T1000 (cell line): ENCODE measurements at places on chromosomes 13 and 19.

GRCh38 chr13:101718496-101718895, 266.0 kb downstream of the ITGBL1 start:
- DNase-seq: no peak

DNA sequence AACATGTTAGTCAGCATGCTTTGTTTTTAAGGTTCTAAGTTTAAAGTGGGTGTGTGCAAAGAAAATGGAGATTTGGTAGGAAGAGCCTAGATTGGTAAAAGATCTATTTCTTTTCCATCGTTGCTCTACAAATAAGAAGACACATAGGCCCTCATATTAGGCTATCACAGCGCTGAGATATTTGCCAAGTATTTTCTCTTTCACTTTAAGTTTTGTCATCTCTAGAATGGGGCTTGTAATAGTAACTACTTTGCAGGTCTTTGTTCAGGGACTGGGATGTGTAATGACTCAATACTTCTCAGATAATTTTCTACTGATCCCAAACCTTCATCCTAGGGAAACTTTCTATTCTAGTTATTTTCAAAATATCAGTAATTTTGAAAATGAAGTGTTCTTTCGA, 917.7 kb upstream of the SLC10A2 start:
- no peak for DNase-seq

DNA sequence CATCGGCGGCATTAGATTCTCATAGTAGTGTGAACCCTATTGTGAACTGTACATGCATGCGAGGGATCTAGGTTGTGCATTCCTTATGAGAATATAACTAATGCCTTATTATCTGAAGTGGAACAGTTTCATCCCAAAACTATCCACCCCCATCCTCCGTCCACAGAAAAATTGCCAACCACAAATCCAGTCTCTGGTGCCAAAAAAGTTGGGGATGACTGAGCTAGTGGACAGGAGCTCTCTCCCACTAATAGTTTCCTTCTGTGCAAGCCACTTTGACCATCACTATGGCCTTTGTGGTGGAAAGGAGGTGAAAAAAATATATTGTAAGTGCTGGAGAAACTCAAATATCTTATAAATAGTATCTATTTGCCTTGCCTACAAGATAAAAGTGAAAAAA, 857.8 kb downstream of the DIAPH3 start:
- DNase-seq: no peak

DNA sequence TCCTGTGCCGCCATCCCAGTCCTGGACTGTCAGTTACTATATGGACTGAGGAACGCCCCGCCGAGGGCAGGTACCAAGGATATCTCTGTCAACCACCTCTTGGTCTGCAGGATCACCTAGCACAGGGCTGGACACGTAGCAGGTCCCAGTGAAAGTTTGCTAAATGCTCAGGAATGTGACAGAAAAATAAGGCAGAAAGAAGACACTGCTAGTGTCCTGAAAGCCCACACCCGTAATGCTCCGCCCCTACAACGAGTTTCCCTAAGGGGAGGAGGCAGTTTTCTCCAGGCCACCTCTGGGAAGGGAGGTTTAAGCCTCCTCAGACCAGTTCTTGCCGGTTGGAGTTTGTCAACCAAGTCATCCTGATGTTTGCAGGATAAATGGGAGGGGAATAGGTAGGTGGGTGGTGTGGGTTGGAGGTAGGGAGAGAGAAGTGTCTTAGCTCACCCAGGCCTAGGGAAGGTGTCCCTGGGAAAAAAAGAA, 1.7 kb upstream of the SERTAD3 start:
- DNase-seq: no peak

DNA sequence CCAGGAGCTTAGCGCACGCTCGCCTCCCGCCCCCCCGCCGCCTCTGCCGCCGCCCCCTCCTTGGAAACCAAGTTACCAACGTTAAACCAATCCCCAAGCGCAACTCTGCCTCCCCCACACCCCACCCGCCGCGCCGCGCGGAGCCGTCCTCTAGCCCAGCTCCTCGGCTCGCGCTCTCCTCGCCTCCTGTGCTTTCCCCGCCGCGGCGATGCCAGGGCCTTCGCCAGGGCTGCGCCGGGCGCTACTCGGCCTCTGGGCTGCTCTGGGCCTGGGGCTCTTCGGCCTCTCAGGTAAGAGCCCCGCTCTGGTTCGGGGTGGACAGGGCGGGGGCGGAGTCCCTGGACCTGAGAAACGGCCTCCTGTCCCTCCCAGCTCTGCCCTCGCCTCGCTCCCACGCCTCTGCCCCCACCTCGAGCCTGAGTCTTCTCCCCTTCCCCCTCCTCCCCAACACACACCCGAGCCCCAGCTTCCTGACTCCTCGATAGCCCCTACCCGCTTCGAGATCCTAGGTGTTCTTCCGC, at the start of gene ICAM5:
TSS of gene ICAM5 (plus strand) at position 117 of the 521 bp plus-strand sequence. CDS start at position 209, 92 bp downstream.
- no peak for DNase-seq

DNA sequence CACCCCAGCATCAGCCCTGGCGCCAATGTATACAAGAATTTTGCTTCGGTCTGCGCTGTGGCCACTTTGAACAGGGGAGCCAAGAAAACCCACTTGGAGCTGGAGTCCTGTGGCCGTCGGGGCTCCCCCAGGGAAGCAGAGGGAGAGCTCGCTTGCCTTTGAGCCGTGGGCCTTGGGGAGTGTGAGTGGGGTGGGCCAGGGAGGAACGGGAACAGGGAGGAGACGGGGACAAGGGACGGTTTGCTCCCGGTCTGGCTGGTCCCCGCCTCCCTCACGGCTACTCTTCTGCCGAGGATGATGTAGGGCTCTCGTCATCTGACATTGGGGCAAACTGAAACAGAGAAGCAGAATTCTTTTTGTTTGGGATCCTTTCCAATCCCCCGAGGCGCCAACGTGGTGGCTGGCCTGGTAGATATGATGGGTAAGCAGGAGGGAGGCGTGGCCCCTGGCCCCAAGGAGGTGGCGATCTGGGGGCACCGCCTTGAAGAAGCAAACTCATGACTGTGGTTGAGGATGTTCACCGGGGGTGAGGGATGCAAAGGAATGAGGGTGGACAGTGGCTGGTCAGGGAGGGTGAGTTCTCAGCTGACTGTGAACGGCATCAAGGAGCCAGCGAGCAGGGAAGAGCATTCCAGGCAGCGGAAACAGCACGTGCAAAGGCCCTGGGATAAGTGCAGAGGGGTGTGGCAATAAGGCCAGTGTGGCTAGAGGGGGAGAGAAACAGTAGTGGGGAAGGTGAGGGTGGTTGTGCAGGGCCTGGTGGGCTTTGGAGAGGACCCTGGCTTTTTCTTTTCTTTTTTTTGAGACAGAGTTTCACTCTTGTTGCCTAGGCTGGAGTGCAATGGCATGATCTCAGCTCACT, 10.9 kb upstream of the SPC24 start:
- DNase-seq: peak; percentile 87

GRCh38 chr19:48933382-48933932, at the start of gene DHDH:
TSS of gene DHDH (plus strand) at chr19:48933699. CDS start at chr19:48933722, 23 bp downstream.
- DNase-seq: peak; percentile 28

GRCh38 chr13:61765181-61765742, 349.6 kb upstream of the PCDH20 start:
- DNase-seq: no peak

GRCh38 chr13:98203646-98204326, 26.7 kb upstream of the RNF113B start:
- DNase-seq: no peak

GRCh38 chr13:37701972-37702371, 103.4 kb upstream of the POSTN start:
- no peak for DNase-seq

DNA sequence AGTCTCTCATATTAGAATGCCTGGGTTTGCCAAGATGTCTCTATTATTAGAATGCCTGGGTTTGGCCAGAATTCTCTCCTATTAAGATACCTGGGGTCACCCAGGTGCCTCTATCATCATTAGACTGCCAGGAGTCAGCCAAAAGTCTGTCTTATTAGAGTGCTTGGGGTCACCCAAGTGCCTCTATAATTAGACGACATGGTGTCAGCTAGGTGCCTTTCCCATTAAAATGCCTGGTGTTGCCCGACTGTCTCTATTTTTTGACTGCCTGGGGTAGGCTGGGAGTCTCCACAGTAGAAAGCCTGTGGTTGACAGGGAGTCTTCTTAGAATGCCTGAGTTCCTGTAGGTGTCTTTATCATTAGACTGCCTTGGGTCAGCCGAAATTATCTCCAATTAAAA, 1536.6 kb downstream of the UQCRFS1 start:
- no peak for DNase-seq

DNA sequence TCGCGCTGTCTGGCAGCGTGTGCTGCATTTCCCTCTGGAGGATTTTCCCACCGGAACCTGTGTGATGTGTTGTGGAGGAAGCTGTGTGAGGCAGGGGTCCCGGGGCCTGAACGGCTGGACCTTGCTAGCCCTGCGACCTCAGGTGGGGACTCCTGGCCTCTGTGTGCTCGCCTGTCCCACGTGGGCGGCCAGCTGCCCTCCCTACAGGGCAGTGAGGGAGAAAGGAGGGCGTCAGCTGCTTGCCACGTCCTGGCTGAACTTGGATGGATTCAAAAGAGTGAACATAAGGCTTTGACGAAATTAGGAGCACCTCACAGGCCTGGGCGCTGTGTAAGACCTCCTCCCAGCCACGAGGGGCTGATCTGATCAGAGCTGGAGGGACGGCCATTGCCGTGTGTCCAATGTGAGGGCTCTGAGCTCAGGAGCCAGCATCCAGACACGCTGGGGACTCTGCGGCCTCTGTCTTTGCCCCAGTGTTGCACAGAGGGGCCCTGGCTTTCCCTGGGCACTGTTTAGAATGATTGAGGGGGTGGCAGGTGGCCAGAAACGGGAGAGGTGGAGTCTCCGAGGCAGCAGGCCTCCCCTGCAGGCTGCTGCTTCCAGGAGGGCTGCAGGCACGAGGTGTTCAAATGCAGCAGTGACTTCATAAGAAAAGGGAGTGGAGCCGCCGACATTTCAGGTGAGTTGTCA, 13.0 kb downstream of the TFDP1 start:
- no peak for DNase-seq

DNA sequence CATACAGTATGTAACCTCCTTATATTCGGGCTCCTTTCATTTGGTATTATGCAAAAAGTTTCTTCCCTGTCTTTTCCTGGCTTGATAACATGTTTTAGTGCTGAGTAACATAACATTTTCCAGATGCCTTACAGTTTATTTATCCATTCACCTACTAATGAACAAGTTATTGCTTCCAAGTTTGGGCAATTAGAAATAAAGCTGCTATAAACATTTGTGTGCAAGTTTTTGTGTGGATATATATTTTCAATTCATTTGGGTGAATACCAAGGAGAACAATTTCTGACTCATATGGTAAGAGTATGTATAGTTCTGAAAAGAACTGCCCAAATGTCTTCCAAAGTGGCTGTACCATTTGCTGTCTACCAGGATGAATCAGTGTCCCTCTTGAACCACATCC, 360.9 kb downstream of the PCDH17 start:
- DNase-seq: no peak

DNA sequence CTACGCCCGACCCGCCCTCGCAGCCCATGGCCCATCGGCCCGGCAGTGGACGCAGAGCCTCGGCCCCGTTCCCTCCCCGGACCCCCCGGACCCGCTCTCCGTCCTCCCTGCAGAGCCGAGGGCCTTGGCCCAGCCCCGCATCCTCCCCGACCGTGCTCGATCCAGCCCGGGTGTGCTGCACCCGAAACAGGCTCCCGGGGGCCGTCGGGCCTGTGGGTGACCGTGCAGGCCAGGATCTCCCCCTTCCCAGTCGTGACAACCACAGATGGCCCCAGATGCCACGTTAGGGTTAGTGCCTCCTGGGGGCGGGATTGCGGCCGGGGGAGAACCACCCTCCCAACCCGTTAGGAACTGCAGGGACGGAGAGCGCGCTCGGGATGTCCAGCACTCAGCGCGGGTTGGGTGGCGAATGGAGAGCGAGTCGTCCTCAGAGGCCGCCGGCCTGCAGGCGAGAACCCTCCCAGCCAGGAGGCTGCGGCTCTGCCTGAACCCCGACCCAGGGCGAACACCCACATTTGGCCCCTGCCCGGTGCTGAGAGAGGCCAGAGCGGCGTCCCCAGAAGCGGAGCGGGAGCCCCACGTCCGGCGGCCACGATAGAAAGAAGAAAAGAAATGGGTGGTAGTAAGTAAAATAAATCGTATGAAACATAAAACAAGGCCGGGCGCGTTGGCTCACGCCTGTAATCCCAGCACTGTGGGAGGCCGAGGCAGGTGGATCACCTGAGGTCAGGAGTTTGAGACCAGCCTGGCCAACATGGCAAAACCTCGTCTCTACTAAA, 6.7 kb upstream of the MADCAM1 start:
- DNase-seq: no peak

- peak; percentile 83 for DNase-seq
Observed at GRCh38 chr19:47227352-47228167, 3.4 kb downstream of the BBC3 start.

- DNase-seq: no peak
Observed at GRCh38 chr19:2180881-2181632, 17.3 kb downstream of the DOT1L start.

- DNase-seq: no peak
Observed at GRCh38 chr13:59890054-59890453, 273.7 kb downstream of the DIAPH3 start.

GRCh38 chr19:42295831-42296525, 6.0 kb upstream of the PRR19 start:
- peak; percentile 48 for DNase-seq

- DNase-seq: no peak
Observed at GRCh38 chr19:40778706-40779284, 748 bp downstream of the RAB4B start.

DNA sequence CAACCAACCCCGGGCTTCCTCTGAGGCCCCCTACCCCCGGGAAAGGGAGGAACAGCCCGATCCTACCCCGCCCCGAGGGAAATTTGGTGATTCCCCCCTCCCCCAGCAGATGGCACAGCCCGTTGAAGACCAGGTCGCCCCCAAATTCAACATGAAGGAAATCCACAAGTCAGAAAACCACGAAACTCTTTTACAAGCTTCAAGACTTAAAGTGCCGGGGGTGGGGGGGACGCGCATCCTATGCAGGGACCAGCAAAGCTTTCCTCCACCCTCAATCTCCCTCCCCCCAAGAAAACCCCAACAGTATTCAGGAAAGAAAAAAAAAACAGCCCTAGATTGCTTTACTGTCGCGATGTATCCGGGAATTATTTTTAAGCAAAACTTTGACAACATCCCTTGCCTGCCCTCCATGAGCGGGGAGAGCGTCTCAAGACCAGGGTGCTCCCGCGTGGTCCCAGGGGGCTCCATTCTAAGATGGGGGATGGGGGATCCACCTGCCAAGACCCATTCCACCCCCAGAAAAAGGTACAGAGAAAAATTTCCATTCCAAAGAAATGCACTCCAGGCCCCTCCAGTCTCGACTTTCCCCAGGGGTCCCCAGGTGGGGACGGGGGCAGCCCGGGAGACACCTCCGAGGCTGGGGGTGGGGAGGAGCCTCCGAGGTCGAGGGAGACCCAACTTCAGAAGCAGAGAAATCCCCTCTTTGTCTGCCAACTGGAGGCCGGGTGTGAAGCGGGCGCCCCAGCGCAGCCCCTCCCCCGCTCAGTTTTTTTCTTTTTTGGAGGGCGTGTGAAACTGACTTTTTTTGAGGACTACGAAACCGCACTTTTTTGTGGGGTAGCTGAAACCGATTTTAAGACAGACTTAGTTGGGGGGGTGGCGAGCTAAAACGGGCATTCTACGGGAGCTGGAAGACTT, 1.5 kb downstream of the TCF3 start:
- no peak for DNase-seq

GRCh38 chr19:10612499-10613119, 12.7 kb upstream of the SLC44A2 start:
- DNase-seq: no peak

GRCh38 chr13:99308471-99309087, 1.4 kb upstream of the GPR183 start:
- no peak for DNase-seq

GRCh38 chr19:11096210-11096841, 7.1 kb downstream of the LDLR start:
- no peak for DNase-seq

- no peak for DNase-seq
Observed at GRCh38 chr19:30646806-30647205, 274.6 kb downstream of the ZNF536 start.

- DNase-seq: no peak
Observed at GRCh38 chr13:32588736-32589135, 2.5 kb downstream of the PDS5B start.
